Neuronal stem cell (in vitro differentiated cells): ENCODE measurements at places on chromosomes 16 and 17.

GRCh38 chr16:8863594-8864424, 5.0 kb downstream of the CARHSP1 start:
- DNase-seq, result no peak

GRCh38 chr17:43312011-43312410, 78.2 kb upstream of the RNU2-1 start:
- DNase-seq, result no peak

DNA sequence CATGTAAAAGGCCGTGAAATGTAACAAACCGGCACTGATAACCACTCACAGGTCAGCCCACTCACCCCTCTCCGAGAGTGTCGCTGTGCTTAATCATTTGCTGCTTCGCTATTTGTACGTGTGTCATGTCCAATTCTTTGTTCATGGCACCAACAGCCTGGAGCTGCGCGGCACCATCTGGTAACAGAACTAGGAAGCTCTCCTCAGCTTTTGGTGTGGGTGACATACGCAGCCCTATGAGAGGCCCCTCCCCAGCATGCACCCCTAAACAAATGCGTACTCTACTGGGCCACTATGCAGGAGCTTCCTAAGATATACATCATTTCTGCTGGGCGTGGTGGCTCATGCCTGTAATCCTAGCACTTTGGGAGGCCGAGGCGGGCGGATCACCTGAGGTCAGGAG, 2.3 kb upstream of the PECAM1 start:
- no peak for DNase-seq

- DNase-seq, result no peak
Measured at GRCh38 chr16:60882816-60883215, 1153.4 kb downstream of the CDH8 start.

GRCh38 chr16:48321317-48322036, 63.7 kb downstream of the SIAH1 start:
- no peak for DNase-seq

DNA sequence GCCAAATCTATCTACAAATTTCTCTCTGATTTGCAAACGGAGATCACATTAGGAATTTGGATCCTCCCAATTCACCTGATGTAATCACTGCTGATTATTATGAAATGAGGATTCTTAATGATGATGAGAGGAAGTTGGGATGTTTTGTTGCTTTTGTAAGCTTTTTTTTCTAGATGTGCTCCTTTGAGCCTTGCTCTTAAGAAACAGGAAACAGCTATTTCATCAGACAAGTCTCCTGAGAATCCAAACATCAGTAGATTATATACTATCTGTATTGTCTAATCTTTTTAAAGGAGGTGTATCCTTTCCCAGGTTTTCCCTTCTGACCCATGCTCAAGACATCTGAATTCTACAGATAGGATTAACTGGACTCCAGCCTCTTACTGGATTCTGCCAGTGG, 73.3 kb downstream of the KIF2B start:
- DNase-seq, result no peak

GRCh38 chr16:56793492-56793891, 63.6 kb downstream of the NUP93 start:
- no peak for DNase-seq

DNA sequence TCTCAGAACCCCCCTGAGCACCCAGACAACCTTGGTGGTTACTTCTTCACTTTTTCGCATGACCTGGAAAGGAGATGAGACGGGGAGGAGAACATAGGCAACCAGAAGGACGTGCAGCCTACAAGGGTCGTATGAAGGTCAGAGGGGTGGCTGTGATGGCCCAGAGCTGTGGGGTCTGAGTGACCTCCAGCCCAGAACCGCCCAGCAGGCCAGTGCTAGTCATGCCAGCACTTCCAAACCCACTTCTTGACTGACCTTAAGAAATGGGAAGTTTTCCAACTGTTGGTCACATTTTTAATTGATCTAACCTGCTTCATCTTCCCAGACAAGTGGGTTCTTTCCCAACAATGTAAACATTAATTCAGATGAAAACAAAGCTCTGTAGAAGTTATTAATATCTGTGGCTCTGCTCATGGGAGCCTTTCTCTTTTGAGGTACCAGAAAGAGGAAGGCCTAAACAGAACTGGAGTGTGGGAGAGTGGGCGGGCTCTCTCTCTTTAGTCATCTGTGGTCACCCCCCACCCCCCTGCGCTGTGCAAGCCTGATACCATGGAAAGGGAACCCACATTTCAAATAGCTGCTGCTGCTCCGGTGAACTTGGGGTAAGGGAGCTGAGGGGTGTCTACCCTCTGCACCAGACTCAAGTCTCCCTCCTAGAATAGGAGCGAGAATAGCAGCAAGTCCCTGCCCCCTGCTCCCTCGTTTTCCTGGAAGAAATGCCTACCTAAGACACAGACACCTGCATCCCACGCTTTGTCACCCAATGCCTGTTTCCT, 101.6 kb downstream of the RAB11FIP4 start:
- no peak for DNase-seq

DNA sequence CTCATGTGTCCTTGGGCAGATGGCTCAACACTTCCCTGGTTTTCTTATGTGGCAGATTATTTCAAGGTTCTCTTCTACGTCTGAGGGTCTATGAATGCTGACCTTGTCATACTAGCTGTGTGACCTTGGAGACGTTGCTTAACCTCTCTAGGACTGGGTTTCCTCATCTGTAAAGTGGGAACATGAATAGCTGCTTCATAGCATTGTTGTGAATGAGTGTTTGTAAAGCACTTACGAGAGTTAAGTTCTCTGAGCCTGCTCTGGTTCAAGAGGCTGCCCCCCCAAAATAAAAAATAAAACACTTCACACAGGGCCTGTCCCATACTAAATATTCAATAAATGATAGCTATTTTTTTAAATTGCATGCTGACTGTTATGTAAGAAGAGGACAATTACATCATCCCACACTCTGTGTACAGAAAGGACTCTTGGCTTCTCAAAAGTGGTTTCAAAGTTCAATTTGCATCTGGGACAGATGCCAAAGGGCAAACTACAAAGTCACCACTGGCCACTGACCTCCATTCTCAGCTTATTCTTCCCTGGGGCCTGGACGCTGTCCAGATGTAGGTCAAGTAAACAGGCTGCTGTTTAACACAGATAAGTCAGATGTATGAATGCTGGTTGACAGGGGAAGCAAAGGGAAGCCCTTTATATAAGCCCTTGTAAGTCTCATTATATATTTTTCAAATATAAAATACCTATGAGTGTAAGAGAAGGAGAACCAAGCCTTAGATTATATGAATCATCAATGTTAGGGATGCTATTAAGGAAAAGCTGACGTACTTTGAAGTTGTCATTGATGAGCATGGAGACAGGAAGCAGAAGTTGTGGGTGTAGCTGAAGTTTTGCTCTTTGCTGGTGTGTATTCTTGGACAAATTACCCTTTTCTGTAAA, 15.4 kb upstream of the NDEL1 start:
- DNase-seq, result no peak

GRCh38 chr16:57244767-57245471, at the start of gene ARL2BP:
Gene ARL2BP (plus strand): TSS chr16:57245259. CDS start chr16:57245368, 109 bp downstream.
- peak; percentile 97 for DNase-seq

DNA sequence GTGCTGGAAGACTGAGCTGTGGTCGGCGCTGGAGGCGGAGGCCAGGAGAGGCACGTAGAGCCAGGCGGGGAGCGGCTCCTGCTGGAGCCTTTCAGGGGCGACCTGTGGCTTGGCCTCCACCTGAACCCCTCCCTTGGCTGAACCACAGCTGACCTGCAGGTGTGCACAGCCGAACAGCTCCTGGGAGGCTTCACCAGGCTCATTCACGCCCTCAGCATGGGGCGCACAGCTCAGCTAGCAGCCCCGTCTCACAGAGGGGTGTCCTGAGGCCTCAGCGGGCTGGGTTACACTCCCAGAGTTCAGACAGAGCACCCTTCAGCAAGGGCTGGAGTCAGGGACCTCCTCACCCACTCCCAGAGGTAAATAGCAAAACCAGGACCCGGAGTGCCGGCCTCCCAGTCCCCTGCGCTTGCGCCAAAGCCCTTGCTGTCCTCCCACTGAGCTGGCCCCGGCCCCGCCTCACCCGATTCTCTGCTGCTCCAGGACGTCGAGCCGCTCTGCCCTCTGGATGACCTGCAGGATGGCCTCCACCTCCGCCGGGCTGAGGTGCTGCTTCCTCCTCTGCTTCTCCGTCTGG, 31.7 kb downstream of the RPH3AL start:
- no peak for DNase-seq

DNA sequence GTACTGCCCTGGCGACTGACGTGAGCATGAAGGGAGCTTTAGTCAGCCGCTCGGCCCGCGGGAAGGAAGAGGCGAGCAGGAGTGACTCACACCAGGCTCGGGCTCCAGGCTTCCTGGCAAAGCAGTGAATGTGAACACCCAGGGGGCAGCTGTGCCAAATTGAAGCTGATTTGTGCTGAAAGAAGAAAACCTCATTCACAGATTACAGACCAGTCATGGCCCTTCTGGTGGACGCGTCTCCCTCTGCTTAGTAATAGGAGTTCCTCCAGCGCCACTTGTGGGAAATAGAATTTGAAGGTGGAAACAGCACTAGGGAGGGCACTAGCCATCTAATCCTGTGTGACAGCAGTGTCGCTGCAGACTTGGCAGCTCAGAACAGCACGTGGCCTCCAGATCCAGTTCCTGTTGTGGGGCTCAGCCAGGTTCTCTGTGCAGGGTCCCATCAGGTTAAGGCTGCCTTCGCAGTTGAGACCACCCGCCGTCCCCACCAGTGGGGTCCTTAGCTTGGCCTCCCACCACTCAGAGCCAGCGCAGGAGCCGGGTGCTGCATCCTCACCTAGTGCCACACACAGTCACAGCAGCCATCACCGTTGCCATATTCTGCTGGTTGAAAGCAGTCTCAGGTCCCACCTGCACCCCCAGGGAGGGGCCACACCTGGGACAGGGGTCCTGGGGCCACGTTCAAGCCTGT, 164.5 kb upstream of the CHMP6 start:
- DNase-seq, result no peak

GRCh38 chr17:8991514-8992285, 26.2 kb upstream of the PIK3R5 start:
- DNase-seq, result peak; percentile 64

GRCh38 chr17:39099663-39100286, 51.7 kb downstream of the PLXDC1 start:
- DNase-seq, result no peak

DNA sequence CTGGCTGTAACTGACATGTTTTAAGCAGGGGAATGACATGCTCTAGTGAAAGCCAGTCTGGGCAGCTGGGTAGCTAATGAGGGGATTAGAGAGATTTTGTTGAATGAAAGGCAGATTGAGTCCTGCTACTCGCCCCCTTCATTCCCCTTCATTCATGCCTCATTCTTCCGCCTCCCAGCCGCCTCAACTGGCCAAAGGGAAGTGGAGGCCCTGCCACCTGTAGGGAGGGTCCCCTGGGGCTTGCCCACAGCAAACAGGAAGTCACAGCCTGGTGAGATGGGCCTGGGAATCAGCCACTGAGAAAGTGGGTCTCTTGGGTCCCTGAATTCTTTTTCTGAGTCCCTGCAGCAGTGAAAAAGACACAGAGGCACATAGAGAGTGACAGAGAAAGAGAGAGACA, 1.1 kb upstream of the CD19 start:
- DNase-seq, result peak; percentile 75

GRCh38 chr17:66930933-66931332, 33.6 kb upstream of the CACNG4 start:
- no peak for DNase-seq

GRCh38 chr17:35283767-35284166, 40.9 kb downstream of the SLFN5 start:
- no peak for DNase-seq

- DNase-seq, result no peak
Measured at GRCh38 chr17:74780443-74781238, 4.5 kb upstream of the NAT9 start.

DNA sequence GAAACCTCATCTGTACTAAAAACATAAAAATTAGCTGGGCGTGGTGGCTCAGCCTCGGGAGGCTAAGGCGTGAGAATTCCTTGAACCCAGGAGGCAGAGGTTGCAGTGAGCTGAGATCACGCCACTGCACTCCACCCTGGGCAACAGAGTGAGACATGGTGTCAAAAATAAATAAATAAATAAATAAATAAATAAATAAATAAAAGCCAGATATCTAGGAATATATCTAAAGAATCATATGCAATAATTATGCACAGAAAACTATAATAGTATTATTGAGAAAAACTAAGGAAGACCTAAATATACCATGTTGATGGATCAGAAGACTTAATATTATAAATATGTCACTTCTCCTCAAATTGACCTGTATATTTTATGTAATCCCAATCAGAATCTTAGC, 37.0 kb downstream of the TMC7 start:
- no peak for DNase-seq

- no peak for DNase-seq
Measured at GRCh38 chr17:46023783-46024388, 24.8 kb downstream of the STH start.

DNA sequence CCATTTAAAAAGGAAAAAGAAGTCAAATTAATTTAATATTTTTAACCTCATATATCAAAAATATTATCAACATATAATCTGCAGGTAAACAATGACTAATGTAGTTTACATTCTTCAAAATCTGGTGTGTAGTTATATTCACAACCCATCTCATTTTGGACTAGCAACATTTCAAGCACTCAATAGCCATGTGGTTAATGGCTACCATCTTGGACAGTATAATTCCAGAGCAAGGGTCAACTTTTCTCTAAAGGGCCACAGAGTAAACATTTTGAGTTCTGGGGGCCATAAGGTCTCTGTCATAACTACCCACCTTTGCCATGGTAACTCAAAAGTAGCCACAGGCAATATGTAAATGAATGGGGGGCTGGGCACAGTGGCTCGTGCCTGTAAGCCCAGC, 153.9 kb downstream of the PARN start:
- DNase-seq, result no peak

DNA sequence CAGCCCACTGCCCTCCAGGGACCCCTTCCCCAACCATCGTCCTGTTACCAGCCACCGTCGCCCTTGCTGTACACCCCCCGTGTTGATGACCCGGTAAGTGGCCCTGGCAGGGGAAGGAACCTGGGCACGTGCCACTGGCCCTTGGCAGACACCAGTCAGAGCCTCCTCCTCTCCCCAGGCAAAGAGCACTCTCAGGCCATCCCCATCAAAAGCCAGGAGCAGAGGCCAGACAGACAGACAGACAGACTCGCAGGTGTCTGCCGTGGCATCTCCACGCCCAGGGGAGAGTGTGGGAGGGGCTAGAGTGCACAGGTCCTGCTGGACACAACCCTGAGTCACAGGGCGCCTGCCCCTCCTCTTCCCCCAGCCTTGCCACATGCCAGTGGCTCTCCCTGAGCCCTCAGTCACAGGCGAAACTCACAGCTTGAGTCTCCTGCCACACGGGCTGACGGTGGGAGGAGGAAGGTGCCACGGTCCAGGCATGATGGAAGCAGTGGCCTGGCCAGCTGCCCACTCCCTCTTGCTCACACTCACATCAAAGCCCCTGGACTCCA, 7.8 kb downstream of the CLCN7 start:
- DNase-seq, result no peak
